Frontal cortex (tissue), 4 donors: ENCODE measurements at places on chromosomes 3 and 15. TPM values are rescaled to one million over a fixed set of nuclear protein-coding genes. Genes with fewer than 3 reads are reported as not detected.

DNA sequence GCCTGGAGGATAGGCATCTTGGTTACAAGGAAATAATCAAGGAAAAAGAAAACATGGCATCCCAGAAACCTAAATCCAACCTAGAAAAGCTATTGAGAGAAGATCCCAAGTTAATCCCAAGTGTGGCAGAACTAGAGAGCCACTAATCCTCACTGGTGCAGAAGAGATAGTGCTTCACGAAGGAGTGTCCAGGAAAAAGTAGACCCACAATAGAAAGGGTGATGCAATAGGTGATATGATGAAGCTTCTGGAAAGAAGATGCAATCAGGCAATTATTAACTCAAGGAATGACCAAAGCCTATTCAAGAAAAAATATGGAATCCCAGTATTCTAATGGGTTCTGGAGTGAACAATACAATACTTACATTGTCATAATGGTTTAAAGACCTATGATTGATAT is 95.2 kb downstream of the AQP9 start:
- DNase-seq: no peak

Gene DPP8
- total RNA-seq: 87.2 TPM

Gene PROS1
- 12.2 TPM for total RNA-seq

GRCh38 chr3:180085122-180085710 is 48.5 kb upstream of the PEX5L start:
- DNase-seq: no peak

- no peak for DNase-seq
Measured at GRCh38 chr3:81997390-81997789, 235.9 kb upstream of the GBE1 start.

Gene IL16
- 0.82 TPM for total RNA-seq

- DNase-seq: no peak
Measured at GRCh38 chr3:185337231-185337816, 25.6 kb upstream of the MAP3K13 start.

Gene ARHGEF26
- 4.1 TPM for total RNA-seq

DNA sequence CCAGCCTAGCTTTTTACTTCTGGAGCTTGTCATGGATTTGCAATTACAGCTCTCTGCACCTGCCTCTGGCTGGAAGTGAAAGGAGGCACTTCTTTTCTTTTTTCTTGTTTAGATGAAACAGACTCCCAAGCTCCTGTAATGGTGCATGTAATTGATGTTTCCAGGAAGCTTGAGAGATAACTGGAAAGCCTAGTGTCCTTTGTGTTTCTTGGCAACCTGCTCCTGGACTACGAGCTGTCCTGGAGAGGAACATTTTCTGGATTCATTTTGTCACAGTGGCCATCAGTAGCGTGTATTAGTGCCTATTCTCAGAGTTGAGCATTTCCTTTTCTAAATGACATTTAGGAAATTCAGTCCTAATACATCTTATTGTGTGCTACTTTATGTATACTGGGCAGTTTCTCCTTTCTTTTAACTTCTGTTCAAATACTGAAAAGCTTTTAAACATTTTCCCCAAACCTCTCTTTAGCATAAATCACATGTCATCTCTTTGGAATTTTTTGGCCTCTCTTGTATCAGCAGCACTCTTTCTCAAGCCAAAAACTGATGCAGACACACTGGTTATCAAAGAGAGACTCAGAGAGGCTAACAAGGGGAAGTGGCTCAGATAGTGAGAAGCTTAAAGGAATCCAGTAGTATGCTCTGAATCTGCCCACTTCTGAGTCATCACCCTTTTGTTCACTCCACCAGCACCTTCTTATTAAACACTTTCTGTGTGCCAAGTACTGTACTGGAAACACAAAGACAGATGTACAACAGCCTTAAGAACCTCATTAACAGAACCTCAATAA is 62.6 kb upstream of the SLC2A2 start:
- DNase-seq: peak; percentile 15

Gene FRMD5
- 25.3 TPM for total RNA-seq

Gene MAP3K13
- 45.7 TPM for total RNA-seq

Gene TEX55
- total RNA-seq: not detected

- no peak for DNase-seq
Measured at GRCh38 chr3:96865605-96866004, 51.2 kb downstream of the EPHA6 start.

DNA sequence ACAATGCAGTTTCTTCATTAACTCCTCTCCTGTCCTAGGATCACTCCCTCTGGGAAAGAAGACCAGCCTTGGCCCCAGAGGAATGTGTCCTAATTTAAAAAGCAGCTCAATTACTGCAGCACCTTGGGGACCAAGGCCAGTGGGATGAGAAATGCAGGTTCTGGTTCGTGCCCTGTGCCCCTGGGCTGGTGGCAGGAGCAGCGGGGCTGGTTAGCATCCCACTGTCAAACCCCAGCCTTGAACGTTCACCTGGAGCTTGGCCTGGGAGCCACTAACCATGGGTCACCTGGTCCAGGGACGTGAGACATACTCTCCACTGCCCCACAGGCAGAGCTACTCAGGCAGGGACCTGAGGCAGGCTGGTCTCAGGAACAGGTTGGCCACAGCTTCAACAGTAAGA is 8.4 kb upstream of the RTP3 start:
- DNase-seq: no peak

DNA sequence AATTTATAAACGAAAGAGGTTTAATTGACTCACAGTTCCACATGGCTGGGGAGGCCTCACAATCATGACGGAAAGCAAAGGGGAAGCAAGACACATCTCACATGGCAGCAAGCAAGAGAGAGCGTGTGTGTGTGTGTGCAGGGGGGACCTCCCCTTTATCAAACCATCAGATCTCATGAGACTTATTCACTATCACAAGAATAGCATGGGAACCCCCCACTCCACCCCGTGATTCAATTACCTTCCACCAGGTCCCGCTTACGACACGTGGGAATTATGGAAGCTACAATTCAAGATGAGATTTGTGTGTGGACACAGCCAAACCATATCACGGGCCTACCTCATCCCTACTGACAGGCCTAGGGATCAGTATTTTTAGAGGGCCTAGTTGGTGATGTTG is 3.1 kb upstream of the EPHB1 start:
- no peak for DNase-seq
